Dermis microvascular lymphatic vessel endothelial cell (primary cell): ENCODE measurements at places on chromosomes 2 and 18.
A peak's percentile ranks its signal among the peaks of the same experiment; 100 is the strongest.

DNA sequence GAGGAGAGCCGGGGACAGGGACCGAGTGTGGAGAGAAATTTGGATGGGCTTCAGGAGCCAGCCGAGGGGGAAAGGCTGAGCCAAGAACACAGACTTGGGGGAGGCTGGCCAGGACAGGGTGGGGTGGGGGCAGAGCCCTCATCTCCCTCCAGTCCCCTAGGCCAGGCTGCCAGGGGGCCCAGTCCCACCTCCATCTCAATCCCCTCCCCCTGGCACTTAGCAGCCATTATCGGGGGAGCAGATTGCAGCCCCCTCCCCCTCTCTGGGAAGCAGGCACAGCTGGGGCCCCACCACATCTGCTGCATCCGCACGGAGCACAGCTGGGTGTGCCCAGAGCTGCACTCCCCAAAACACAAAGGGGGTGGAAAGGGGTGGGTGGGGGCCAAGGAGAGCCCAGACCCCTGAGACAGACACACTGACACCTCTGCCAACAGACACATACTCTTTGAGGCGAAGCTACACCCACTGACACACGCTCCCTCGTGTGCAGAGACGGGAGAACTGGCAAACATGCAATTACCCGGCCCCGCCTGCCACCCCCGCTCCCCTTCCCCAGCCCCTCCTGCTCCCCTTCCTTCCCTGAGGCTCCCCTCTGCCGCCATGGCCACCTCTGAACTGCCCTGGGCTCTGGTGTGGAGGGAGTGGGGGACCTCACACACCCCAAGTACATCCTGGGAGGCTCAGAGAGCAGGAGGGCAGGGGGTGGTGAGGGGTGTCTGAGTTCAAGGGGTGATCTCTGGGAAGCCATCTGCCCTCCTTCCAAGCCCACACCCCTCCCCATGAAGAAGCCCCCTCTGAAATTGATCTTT lies 5.1 kb upstream of the ASIC4 start:
- no peak for DNase-seq

- DNase-seq: no peak
These were observed 93.6 kb downstream of the EPHA4 start for GRCh38 chr2:221478485-221478863.

- no peak for DNase-seq
These were observed 119.5 kb upstream of the SALL3 start for GRCh38 chr18:78860117-78860516.

GRCh38 chr2:182854375-182855105 lies 11.9 kb downstream of the FRZB start:
- DNase-seq: no peak

- DNase-seq: peak; percentile 25
These were observed 2158.6 kb upstream of the PIK3C3 start for GRCh38 chr18:39796393-39796792.

DNA sequence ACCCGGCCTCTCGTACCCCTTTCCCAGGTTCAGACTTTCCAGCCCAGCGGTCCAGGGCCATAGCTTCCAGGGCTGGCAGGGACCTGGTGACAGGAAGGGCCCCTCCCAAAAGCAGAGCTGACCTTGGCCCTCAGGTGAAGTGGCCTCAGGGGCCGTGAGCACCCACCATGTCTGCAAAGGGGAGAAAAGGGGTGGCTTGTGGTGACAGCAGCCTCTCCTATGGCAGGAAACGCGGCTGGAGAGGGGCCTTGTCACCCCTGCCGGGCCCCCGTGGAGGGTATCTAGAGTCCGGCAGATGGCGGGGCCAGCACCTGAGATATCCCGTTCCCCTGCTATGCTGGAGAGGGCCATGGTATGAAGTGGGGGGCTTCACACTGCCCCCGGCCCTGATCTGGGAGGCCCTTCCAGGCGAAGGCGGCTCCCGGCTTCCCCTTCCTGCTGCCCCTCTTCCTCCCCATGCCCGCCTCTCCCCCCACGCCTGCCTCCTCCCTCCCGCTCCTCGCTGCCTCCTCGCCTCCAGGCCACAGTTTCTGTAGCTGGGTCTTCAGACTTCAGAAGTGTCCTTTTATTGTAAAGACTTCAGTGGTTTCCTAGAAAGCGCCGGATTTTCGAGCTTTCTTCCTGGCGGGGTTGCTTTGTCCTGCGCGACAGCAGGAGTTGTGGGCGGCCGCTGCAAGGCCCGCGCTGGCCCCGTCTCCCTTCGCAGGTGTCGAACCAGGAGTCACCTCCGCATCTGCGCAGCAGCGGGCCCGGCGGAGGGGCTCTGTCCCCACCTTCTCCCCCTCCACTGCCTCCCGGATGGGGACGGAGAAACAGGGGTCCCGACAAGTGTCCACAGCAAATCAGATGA lies 240.5 kb upstream of the MYT1L start:
- DNase-seq: no peak

DNA sequence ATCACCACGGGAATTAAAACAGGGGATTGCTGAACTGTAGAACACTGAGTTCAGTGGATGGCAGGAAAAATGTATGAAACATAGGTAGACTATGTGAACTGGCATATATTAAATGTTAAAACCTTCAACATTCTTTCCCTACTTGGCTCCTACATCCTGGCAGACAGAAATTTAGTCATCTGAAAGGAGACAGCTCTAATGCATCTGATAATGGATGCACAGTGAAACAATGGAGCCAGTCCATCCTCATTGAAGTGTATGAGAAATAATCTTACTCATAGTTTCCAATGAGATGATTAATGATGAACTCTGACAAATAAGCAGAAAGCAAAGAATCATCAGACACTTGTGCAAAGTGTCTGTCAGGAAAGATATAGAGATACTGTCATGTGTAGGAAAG lies 1629.7 kb upstream of the TMEFF2 start:
- DNase-seq: peak; percentile 23

- DNase-seq: no peak
These were observed 117.7 kb upstream of the IL1R2 start for GRCh38 chr2:101874069-101874468.

DNA sequence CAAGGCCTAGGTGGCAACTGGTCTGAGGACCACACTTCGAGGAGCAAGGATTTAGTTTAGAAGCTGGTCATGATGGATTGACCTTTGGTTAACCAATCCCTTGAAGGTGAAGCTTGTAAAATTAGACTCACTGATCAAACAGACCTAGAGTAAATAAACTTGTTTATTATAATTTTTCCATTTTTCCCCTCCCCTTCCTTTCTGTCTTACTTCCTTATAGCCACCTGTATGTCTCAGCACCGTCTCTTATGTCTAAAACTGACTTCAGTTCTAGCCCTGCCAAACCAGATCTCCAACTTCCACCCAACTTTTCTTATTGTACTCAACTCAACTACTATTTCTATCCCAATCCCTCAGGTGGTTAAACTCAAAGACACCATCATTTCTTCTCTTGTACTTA lies 92.8 kb upstream of the THOC1 start:
- no peak for DNase-seq

- no peak for DNase-seq
These were observed 80.9 kb upstream of the TSPYL6 start for GRCh38 chr2:54336977-54337255.

DNA sequence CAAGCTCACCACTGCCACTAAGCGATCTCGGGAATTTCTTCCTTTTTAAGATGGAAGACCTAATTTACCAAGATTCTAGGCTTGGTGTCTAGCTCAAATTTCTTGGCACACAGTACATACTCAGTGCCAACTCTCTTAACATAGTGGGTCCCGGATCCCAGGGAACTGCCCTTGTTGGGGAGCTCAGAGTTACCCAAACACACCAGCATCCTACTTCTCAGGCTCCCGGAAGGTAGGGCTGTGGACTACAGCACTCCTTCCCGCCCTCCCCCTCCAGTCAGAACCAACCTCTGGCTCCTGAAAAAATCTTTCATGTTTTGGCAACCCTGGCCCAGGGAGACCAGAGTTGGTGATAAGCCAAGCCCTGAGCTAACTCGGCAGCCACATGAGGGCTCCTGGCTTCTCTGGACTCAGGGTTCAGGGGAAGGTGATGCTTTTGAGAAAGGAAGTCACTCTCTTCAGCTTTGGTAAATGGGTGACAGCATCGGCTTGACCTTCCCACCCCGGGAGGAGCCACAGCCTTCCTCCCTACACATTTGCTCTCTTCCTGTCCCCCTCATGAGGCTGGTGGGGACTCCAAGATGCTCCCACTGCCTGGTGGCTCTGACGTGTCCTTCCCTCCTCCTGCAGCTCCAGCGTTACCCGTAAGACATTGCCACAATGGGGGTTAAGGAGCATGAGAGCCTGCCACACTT lies 8.8 kb downstream of the ODC1 start:
- DNase-seq: no peak

DNA sequence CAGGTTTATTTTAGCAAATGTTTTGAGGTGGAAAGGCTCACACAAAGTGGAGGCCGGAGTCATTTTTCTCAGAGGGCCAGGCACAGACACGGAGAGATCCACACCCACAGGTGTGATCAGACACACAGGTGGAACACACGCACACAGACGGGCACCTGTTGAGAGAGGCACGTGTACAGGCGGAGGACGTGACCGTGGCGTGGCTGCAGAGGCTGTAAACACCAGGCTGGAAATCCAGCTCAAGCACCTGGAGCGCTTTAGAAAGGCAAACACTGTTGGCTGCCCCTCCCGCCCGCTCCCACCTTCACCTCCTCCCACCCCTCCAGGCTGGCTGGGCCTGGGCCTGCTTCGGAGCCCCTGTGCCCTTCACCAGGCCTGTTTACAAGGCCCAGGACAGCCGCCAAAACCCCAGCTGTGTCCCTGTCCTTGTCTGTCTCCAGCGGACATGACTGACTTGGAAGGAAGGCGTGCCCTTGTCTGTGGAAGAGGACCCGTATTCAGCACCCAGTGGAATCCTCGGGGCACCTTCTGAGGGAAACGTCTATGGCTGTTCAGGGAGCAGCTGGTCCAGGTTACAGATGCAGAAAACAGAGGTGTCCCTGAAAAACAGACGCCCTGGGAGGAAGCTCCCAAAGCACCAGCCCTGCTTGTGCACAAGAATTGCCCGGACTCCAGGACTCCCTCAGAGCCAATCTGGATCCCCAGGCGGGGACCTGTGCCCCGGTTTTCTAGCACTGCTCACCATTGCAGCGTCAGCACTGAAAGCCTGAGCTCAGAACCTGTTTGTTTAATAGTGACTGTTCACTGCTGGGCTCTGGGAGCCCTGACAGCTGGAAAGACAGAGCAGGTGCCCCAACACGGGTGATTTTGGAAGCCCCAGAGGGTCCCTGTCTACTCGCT lies 134.3 kb upstream of the HAAO start:
- no peak for DNase-seq

DNA sequence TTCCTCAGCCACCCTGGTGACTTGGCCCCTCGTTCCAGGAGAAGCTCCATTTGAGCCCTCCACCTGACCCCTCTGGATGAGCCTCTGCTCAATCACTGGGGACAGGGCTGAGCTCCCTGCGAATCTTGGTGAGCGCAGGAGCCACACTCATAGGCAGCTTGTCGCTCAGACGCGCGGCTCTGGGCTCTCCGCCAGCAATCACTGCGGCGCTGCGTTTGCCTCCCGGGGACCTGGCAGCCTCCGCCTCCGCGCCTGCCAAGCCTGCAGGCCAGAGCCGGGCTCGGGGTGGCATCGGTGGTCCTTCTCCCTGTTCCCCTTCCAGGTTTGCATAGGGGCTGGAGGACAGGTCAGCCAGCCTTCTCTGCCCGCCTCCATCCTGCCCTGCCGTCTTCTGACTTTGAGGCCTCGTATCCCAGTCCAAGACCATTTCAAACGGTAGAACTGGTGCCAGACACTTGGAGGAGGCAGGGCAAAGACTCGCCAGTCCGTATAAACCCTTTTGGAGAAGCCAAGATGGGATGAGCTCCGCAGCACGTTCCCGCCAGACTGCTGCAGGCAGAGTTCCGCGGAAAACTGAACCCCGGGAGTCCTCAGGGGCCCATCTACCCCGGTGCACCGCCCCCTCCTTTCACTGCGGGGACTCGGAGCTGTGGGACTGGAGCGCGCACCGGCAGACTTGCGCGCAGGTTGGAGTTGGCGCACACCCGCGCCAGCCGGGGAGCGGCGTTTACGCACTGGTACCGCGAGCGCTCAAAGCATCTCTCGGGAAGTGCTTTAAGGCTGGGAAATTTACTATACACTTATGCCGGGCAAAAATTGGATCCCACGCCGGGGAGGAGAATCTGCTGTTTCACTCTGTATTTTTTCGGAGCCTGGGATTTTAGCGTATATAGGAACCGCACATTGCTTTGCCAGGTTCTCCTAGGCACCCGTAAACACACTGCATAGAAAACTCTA lies 1.1 kb upstream of the TACR1 start:
- DNase-seq: no peak

DNA sequence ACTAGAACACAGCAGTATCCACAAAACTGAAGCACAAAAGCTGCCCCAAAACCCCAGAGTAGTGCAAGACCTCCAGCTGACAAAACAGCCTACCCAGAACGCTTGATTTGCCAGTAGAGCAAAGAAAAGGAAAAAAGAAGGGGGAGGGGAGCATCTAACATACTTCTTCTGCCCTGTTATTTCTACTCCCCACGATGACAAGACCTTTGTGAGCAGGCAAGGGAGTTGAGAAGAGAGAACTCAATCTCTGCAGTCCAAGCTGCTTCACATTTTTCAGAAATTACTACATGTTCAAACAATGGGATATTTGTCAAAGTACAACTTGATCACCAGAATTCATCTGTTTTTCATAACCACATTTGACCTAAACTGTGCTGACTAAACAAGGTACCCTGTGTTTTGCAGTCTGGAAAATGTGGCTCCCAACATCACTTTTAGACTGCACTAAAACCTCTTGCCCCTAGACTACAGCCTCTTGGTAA lies 286.7 kb downstream of the EXOC6B start:
- no peak for DNase-seq

- no peak for DNase-seq
These were observed 508 bp downstream of the CD8A start for GRCh38 chr2:86790134-86790675.

- peak; percentile 86 for DNase-seq
These were observed 85.6 kb downstream of the EHD3 start for GRCh38 chr2:31319406-31320175.

DNA sequence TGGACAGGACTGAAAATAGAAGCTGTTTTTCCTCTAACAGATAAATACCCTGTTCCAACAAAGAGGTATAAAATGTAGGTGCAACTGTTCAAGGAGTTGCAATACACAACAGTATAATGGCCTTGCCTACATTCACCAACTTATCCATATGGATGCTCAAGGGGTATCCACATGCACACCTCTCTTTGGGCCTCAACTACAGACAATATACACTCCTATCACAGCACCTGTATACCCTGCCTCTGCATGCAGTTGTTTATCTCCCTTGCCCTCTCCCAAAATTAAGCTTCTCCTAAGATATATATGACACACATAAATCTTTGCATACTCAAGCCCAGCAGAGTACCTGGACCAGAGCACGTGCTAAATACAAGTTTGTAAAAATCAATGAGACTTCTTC lies 37.3 kb downstream of the DARS1 start:
- no peak for DNase-seq

- no peak for DNase-seq
These were observed 1246.6 kb upstream of the LRRTM1 start for GRCh38 chr2:81551040-81551634.
